Right ventricle myocardium inferior (tissue), 1 donor: ENCODE measurements at places on chromosomes 3 and 15.

GRCh38 chr3:48881652-48882114, 17.0 kb downstream of the SLC25A20 start:
- DNase-seq = no peak

DNA sequence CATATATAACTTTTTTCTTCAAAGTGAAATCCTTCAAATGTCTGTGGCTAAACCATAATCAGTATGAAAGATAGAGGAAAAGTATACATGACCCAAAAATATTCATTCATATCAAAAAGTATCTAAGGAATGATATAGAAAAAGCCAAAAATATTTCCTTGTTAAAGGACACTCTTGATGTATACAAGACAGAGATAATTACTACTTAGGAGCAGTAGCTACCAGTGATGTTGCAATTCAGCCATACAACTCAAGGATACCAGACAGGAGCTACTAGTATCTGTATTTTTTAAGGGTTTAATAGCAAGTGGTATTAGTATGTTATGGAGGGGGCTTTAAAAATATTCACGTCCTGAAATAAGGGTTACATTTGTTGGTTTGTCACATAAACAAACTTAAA, 37.0 kb downstream of the FBXL22 start:
- no peak for DNase-seq

GRCh38 chr3:42747581-42747980, 25.5 kb downstream of the CCDC13 start:
- DNase-seq = no peak

DNA sequence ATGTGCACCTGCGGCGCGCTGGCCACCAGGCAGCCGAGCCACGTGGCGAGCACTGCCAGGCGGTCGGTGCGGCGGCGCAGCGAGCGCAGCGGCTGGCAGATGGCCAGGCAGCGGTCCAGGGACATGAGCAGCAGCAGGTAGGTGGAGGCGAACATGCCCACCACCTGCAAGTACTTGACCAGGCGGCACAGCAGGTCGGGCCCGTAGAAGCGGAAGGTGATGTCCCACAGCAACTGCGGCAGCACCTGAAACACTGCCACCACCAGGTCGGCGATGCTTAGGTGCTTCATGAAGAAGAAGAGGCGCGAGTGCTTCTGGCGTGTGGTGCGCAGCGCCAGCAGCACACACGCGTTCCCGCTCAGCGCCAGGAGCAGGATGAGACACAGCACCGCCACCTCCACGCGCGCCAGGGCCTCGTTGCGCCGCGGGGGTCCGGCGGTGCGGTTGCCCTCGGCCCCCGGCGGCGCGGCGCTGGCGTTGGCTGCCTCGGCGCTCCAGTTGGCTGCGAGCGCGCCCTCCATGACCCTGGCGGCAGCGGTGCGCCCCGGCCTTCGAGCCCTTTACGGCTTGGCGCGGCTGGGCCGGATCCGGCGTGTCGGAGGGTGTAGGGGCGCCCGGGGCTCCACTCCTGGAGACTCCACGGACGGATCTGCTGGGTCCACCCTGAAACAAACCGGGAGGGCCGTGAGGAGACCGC, 1.6 kb downstream of the OXTR start:
- DNase-seq = no peak

DNA sequence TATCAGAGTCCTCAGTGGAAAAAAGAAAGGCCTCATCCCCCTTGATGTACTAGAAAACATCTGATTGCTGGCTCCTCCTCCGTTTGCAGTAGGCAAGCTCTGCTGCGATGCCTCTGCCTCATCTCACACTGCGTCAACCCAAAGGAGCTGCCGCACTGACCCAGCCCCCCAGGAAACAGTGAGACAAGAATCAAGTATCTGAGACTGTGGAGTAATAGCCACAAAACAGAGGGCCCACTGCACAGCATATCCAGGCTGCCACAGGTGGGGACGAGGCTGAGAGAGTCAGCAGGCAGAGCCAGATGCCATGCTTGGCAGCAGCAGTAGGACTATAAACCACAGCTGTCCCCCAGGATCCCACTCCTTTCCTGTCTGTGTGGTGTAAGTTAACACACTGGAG, 165.9 kb downstream of the STAC start:
- DNase-seq = no peak

DNA sequence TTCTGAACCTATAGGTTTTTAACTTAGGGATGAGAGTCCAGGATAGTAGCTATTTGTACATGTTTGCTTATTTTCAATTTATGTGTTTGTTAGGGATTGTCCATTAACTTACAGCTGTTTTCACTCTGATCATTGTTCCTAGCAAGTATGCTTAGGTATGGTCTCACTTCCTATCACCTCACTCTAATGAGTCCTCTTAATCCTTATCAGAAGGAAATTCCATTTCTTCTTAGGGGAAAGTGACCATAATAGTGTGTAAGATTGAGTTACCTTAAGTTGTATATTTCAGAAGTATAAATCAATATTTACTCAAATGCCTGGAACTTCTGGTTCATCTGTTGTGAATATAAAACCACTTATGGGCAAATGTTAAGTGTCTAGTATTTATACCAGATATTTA, 53.0 kb downstream of the PIAS1 start:
- DNase-seq = no peak

- no peak for DNase-seq
Observed at GRCh38 chr15:29682361-29682760, 139.9 kb downstream of the TJP1 start.

GRCh38 chr3:71463617-71464016, 119.9 kb downstream of the FOXP1 start:
- no peak for DNase-seq

DNA sequence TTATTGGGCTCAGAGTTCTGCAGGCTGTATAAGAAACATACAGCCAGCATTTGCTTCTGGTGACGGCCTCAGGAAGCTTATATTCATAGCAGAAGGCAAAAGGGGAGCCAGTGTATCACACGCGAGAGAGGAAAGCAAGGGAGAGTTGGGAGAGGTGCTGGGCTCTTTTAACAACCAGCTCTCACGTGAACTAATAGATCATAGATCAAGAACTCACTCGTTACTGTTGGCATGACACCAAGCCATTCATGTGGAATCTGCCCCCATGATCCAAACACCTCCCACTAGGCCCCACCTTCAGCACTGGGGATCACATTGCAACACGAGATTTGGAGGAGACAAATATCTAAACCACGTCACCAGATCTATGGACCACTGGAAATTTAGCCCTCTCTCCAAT, 70.2 kb downstream of the TIPARP start:
- no peak for DNase-seq

- DNase-seq = no peak
Observed at GRCh38 chr3:54633444-54634121, 294.3 kb downstream of the LRTM1 start.

DNA sequence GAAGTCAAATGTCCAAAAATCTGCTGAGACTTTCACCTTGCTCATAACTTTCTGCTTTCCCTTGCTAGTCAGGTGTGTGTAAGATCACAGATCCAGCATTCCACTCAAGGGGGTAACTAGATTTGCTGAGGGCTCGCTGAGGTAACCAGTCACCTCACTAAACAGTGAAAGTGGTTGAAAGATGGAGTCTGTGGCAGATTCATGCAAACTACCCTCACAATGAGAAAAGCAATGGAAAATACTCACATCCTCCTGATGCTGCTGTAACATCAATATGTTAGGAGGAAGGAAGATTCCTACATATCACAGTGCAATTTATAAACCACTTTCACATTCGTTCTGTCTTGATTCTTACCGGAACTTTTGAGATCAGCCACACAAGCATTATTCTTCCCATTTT, 174.3 kb upstream of the BCL6 start:
- no peak for DNase-seq

DNA sequence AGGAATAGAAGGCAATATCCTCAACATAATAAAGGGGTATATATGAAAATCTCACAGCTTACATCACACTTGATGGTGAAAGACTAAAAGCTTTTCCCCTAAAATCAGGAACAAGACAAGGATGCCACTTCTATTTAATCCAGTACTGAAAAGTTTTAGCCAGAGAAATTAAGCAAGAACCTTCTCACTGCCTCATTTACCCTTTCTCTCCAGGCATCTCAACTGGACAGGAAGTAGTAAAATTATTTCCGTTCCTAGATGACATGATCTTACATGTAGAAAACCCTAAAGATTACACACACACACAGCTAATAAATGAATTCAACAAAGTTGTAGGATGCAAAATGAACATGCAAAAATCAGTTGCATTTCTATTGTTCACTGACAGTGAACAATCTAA, 11.2 kb downstream of the SCAP start:
- no peak for DNase-seq

- no peak for DNase-seq
Observed at GRCh38 chr3:54967731-54968161, 39.9 kb upstream of the LRTM1 start.

DNA sequence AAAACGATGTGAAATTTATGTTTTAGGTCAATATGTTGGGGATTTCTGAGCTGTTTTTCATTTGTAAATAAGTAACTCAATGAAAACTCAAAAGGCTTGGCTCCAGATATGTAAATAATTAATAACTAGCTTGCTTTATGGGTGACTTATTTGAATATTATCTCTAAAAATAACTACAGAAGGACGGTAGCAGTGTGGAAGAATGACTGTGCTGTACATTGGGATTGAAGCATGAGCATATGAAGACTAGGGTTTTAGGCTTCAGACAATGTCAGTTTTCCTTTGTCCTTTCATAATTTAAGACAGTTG, 343.9 kb downstream of the GRM7 start:
- DNase-seq = no peak

GRCh38 chr3:126918355-126918821, 64.5 kb upstream of the PLXNA1 start:
- DNase-seq = no peak

DNA sequence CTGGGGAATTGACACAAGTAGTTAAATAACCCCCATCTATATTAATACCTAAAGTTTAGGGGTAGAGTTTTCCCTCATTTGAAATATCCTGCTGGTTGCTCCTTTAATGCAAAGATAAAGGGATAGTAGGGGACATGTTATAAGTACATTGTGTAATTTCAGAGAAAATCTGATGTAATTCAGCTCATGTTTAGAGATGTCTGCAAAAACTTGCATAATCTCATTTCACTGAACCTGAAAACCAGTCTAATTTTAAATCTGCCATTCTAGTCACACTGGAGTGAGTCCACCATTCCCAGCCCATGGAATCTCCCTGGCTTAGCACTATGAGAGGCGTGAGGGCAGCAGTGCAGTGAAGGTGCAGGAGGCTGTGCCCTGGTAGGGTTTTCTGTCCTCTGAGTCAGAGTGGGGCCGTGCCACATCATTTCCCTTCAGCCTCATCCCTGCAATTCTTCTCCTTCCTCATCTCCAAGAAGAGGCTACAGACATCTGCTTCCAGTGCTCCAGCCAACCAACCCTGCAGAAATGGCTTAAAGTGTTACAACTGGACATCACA, 246.3 kb upstream of the UMPS start:
- DNase-seq = no peak

- DNase-seq = no peak
Observed at GRCh38 chr3:129180461-129180860, 3.2 kb downstream of the CNBP start.

- no peak for DNase-seq
Observed at GRCh38 chr15:45611305-45611704, 23.5 kb upstream of the SQOR start.

- no peak for DNase-seq
Observed at GRCh38 chr3:176581589-176581988, 615.7 kb downstream of the TBL1XR1 start.

DNA sequence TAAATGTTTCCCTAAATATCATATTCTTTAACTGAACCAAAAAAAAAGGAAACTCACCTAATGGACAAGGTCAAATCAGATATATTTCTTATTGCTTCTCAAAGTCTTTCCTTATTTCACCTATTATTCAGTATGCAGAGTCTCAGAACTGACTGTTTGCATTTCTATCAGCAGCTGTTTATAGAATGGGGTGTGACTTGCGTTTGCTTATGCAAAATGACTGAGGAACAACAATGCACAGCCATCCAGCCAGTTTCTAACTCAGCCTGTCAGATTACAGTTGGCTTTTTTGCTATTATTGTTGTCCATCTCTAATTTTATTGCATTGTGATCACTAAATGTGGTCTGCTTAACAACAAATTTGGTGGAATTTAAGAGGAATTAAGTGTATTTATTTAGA, 40.7 kb downstream of the RAB27A start:
- DNase-seq = no peak

- no peak for DNase-seq
Observed at GRCh38 chr3:172591125-172591605, 67.9 kb upstream of the TNFSF10 start.

DNA sequence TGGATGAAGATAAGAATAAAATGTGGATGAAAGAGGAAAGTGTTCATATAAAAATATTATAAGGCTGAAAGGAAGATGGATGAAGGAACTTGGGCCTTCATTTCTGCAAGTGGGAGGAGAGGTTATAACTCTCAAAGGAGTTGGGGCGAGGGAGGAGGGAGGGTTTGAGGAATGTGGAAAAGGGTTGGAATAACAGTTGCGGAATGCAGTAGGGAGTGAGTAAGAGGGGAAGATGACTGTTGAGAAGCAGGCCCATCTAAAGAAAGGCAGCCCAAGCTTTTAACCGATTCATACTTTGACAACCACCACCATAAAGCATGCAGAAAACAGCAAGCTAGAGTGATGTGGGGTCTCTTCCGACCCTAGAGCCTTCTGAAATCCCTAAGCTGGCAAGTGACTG, 8.3 kb upstream of the TM4SF4 start:
- DNase-seq = no peak

- DNase-seq = no peak
Observed at GRCh38 chr15:57477736-57478522, 101.6 kb downstream of the CGNL1 start.

DNA sequence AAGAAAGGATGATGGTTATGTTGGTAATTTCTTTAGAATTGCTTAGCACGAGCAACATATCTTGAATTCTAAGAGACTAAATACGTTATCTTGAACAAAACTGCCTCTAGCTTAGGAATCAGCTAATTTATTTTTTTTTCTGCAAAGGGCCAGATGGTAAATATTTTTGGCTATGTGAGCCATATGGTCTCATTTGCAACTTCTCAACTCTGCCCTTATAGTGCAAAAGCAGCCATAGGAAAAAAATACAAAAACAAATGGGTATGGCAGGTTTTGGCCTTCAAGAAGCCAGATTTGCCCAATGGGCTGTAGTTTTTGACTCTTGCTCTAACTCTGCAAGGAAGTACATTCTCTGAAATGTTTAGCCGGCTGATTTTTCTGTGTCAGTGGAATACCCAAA, 11.9 kb downstream of the OXSM start:
- no peak for DNase-seq

- DNase-seq = no peak
Observed at GRCh38 chr3:190122198-190122771, 1.6 kb upstream of the P3H2 start.

DNA sequence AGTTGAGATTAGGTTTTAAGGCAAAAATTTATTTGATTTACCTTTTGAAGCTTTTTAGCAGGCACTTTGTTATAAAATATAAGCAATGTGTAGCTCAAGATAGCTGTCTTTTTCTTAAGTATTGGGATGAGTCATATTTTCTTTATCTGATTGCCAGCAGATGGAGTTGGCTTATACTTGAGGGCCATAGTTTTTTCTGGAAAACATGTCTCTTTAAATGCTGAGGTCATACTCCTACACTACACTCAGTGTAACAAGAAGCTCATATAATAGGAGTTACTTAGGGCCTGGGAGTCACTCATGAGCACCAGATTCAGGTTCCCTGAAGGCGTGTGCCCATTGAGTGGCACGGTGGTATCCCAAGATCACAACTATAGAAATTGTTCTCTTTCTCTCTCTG, 579.8 kb downstream of the EDEM1 start:
- no peak for DNase-seq

GRCh38 chr3:135637013-135637412, 328.5 kb upstream of the PPP2R3A start:
- no peak for DNase-seq
